ENCODE measurements at places on chromosomes 16 and 17.
A peak's percentile ranks its signal among the peaks of the same experiment; 100 is the strongest.

DNA sequence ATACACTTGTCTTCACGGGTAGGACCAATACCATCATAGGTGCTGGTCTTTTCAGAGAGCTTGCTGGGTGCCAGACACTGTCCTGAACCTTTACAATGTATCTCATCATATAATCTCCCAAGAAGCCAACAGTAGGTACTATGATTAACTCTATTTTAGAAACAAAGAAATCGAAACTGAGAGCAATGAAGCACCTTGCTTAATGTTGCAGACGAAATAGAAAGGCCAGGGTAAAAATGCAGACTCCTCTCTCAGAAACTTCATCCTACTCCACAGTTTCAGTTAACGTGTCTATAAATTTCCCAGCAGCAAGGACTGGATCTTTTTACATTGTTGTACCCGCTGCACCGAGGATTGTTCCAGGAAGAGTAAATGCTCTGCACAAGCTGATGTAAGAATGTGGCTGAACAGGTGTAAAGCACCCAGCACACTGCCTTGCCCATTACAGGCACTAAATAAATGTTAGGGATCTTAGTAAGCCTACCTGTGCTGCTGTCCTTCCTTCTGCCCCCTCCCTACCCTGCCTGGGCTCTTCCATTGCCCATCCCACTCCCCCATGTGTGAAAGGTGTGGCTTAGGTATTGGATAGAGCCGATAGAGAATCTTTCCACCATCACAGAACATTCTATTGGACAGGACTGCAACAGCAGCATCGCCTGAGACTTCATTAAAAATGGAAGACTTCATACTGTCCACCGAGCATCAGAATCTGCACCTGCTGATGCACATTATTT, 476.7 kb downstream of the SOX9 start:
- DNase-seq, result no peak

DNA sequence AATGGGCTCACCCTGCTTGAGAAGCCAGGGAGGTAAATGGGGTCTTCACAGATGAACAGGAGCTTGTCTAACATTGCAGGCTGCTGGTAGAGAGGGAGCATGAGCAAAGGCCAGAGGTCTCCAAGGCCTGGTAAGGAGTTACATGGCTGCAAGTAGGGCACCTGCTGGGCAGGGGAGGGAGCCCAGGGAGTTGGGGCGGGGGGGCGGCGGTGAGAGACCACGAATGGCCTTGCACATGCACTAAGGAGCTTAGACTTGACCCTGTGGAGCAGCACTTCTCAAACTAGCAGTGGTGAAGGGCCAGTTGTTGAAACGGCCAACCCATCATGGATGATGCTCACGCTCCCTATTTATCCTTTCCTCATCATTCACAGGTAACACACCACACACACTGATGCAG, 38.4 kb downstream of the ERN1 start:
- DNase-seq, result no peak

DNA sequence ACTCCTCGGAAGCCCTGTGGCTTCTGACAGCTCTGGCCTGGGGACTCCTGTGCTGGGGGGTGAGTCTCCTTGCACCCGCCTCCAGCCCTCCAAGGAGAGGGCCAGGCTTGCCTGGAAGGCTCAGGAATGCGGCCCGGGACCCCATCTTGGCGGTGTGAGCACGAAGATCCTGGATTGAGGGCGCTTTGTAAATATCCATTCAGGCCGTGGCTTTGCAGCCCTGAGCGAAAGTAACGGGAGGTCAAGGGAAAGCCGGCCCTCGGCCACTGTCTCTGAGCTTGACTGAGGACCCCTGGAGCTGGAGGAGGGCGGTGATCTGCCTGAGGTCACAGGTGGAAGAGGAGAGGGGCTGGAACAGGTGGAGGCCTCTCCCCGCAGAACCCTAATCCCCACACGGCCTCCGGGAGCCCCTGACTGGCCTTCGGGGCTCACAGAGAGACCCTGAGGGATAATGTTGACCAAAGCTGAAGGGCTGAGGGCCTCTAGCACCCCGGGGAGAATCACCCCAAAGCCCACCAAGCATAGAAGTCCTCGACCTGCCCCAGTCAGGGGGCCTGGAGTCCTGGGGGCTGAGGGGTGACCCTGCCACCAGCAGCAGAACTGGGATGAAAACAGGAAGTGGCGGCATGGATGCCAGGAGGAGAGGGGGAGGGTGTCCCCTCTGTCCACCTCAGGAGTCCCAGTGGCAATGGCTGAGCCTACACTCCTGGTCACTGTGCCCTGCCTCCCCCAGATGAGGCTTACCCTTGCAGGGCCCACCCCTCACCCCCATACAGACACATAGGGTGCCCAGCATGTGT, 8.3 kb upstream of the RASD1 start:
- DNase-seq, result no peak

DNA sequence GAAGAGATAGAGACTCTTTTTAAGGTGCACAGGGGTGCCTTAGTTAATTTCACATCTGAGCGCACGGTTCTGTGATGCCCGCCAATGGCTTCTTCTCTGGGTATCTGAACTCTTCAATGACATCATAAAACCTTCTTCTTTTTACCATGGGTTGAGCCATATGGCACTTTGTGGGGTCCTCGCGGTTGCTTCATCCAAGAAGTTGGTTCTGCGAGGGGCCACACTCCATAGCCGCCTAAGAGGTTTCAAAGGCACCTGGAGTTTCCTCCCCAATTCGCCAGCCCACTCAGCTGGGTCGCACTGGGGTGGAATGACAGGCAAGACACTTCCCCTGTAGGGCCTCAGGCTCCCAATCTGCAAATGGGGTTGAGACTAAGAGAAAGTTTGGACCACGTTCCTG, 10.4 kb upstream of the MT4 start:
- DNase-seq, result no peak

DNA sequence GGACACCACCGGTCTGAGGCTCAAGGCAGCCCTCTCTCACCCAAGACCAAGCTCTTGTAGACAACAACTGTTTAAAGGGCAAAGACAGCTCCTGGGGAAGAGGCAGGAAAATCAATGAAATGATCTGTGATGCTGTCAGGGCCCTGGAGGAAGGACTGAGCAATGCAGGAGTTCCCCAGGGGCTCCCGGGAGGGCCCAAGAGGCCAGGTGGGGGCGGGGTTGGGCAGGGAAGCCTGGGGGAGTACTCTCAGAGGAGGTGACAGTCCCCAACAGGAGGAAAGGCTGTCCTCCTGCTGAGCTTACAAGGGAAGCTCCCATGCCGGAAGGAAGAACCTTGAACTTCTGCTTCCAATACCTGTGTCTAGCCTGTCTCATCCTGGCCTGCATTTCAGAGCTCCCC, 8.3 kb upstream of the NOS2 start:
- DNase-seq, result no peak

GRCh38 chr16:69012906-69013305, 92.5 kb upstream of the HAS3 start:
- no peak for DNase-seq

GRCh38 chr16:259226-259625, 16.5 kb downstream of the RGS11 start:
- DNase-seq, result no peak

- peak; percentile 28 for DNase-seq
Measured at GRCh38 chr17:71327376-71328059, 793.3 kb upstream of the SOX9 start.

- DNase-seq, result no peak
Measured at GRCh38 chr17:77375917-77376651, 235.3 kb downstream of the SEC14L1 start.
